ACHN (cell line): ENCODE measurements at places on chromosomes 1 and 21.
A peak's percentile ranks its signal among the peaks of the same experiment; 100 is the strongest.

DNA sequence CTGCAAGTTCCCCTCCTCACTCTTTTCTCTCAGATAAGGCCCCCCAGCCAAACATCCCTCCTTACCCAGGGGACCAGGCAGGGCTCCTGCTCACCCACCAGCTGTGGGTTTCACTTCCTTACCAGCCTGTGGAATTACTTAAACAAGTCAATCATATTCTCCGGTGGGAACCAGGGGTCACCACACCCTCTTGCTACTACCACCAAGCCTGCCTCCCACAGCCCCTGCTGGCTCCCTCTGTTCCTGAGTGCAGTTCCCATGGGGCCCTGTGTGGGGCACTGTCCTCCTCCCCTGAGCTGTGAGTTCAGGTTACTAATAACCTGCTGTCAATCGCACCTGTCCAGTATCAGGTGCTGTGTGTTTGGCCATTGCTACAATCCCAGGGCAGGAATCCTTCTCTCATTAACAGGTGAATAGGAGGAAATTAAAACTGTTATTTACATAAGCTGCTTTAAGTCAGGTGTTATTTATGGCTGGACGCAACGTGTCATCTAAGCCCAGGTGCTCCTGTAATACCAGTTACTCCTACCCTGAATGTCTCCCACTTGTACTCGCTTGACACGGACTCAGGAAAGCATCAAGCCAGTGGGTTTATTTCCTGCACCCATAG, 53.1 kb upstream of the LBR start:
- DNase-seq, result peak; percentile 57

GRCh38 chr1:20187103-20187812, 940 bp upstream of the PLA2G2C start:
- DNase-seq, result no peak

DNA sequence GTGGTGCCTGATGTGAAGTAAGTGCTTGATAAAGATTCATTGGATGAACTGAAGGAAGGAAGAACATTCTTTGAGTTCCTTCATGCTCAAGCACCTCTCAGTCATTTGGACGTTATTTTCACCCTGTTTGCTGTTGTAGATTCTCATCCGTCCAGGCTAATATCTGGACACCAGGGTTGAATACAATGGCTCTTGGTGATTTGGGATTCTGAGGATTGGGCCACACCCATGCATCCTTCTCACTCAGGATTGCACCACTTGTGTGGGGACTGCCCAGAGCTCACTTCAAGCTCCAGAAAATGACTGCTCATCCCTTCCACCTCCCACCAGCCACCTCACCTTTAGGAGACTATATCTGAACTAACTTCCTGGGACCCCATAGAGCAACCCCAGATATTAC, 117.1 kb upstream of the IPO9 start:
- peak; percentile 62 for DNase-seq

GRCh38 chr21:38307771-38308531, 51.2 kb downstream of the KCNJ15 start:
- no peak for DNase-seq
